Hippocampal formation (tissue), 2 donors: ENCODE measurements at places on chromosomes 4 and X.

DNA sequence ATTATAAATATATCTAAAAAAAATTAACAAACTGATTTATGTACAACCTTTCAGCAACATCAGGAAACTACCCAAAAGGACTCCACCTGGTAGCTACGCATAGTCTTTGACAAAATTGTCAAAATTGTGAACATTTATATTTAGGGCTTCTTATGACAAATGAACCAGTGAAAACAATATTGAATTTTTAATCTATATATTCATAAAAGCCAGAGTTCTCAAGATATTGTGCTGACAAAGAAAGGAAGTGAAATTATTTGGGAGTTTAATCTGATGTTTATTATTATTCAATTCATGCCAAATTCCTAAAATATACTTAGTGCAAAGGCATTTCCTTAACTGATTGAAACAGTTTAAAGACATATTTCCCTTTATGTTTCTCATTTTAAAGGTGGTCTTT lies 5.3 kb upstream of the SULT1B1 start:
- no peak for DNase-seq

GRCh38 chrX:1554469-1555210 lies 17.7 kb upstream of the P2RY8 start:
- DNase-seq = no peak

DNA sequence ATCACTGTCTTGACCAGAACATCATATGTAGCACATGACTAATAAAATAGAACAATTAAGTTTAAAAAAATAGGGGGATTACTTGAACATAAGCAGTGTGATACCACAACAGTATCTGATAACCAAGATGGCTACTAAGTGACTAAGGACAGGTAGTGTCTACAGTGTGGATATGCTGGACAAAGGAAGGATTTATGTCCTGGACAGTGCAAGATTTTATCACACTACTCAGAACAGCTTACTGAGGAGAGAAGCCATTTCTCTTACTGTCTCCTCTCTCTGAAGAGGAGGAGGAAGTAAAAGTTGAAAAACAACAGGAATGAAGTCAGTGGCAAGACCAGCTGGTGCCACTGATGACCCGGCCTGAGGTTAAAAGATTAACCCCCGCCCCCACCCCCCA lies 4.0 kb upstream of the SLC10A7 start:
- no peak for DNase-seq

GRCh38 chr4:14646831-14647230 lies 355.4 kb upstream of the CPEB2 start:
- DNase-seq = no peak

- DNase-seq = no peak
Measured at GRCh38 chrX:111086591-111087006, 9.4 kb upstream of the PAK3 start.

DNA sequence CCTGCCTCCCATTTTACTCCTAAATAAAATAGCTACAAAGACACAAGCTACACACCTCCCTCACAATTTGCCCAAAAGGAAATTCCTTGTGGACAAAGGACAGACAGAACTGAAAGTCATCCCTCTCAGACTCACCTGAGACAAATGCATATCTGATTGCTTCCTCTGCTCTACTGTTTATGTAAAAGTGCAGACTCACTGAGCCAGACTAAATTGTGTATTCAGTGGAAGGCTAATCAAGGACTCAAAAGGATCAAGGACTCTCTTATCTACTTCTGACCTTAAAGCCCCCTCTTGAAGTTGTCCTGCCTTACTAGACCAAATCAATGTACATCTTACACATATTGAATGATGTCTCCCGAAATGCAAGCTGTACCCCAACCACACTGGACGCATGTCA lies 3.9 kb downstream of the PDCL2 start:
- DNase-seq = no peak

DNA sequence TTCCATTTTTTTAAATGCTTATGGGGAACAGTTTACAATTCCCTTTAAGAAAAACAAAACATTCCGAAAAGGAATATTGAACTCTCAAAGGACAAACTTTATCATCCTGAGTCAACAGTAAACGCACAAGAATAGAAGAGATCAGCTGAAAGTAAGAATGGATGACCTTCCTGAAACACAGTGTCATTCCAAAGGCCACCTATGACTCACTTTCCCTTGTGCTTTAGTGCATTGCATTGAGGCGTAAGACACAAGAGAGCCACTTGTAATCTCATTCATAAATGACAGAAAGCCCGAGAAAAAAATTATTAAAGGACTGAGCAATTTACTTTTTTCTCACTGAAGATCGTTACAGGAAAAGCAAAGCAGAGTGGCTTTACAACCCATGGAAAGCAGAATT lies 1062.4 kb upstream of the DIAPH2 start:
- DNase-seq = no peak

DNA sequence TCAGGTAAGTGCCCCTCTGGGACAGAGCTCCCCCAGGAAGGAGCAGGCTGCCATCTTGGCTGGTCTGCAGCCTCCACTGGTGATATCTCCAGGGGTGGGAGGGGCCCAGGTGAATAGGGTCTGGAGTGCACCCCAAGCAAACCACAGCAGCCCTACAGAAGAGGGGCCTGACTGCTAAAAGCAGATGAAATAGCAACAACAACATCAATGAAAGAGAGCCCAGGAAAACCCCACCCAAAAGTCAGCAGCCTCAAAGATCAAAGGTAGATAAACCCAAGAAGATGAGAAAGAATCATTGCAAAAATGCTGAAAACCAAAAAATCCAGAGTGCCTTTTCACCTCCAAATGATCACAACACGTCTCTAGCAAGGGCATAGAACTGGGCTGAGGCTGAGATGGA lies 92.5 kb upstream of the PAGE3 start:
- DNase-seq = no peak

DNA sequence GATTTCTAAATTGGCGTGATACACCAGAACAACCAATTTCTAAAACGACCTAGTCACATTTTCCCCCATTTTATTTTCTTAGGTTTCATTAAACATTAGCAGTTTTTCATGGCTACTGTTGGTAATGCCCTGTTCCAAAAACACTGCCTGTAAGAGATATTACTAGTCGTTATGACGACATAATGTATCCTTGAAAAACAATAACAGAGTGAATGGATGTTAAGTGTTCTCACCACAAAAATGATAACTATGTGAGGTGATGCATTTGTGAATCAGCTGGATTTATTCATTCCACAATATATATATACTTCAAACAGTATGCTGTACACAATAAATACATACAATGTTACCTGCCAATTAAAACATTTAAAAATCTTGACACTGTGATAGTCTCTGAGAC lies 1147.6 kb upstream of the PCDH10 start:
- no peak for DNase-seq

- DNase-seq = no peak
Measured at GRCh38 chrX:20515841-20516461, 249.2 kb upstream of the RPS6KA3 start.
